ENCODE measurements at places on chromosomes 11 and 22.
A peak's percentile ranks its signal among the peaks of the same experiment; 100 is the strongest.

GRCh38 chr11:16806791-16807190, 68.3 kb downstream of the C11orf58 start:
- DNase-seq: no peak

DNA sequence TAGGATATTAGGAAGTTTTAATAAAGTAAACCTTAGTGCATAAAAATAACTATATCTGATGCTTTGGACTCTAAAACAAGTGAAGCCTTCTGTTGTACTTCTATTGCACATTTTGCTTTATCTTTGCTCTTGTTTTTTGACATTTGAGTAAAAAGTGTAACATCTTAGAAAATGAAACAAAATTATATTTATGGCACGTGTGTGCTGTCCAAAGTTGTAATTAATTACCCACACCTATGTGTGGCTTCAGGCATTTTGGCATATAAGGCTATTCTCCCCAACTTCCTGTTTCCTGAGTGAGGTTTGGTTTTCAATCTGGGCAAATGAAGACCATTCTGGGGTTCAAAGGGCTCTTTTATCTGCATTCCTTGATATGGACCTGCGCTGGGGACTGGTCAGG, at the start of gene OOSP1:
Gene OOSP1, plus strand, starts transcription at position 301 of the 400 bp plus-strand sequence. Its CDS starts 23 bp downstream, at position 324.
- DNase-seq: no peak

DNA sequence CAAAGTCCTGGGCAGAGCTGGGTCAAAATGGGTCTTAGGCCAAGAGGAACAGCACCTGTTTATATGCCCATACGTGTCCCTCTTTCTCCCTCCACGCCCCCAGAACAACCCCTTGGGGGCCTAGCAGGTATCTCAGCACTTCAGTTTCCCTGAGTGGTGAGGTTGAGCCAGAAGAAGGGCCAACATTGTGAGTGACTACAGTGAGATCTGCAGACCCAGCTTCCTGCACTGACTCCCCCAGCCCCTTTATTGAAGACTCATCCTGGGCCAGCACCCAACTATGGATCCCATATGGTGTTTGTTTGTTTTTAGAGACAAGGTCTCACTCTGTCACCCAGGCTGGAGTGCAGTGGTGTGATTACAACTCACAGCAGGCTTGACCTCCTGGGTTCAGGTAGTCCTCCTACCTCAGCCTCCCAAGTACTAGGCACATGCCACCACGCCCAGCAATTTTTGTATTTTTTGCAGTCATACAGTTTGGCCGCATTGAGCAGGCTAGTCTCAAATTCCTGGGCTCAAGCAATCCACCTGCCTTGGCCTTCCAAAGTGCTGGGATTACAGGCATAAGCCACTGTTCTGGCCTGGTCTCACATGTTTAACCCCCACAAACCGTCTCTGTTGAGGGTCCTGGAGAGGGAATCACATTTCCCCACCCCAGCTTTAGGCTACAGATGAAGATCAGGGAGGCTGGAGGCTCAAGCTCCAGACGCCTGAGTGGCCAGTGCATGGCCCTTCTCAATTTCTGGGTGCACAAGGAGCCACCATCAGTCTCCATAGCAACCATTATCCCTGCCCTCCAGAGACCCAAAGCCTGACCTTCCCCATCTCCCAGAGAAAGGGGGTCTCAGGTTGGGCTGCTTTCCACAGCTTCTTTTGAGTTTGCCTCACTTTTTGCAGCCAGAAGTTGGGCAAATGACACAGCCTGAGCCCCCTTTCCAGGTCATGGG, 1.7 kb upstream of the LARGE2 start:
- DNase-seq: peak; percentile 33

DNA sequence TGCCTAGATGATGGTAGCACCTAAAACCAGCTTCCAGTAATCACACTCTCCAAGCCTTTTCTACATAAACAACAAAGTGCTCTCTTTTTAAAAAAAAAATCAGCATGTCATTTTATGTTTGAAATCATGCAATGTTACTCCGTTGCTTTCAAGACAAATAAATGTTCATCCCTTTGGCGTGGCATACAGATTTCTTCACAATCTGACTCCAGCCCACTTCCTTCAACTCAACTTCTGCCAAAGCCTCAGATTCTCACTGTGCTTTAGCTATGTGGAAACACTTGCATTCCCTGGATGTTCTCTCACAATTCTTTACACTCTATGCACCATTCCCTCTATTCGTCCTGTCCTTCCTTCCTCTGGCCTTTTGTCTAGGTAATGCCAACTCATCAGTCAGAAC, 206.3 kb upstream of the BLID start:
- DNase-seq: no peak

DNA sequence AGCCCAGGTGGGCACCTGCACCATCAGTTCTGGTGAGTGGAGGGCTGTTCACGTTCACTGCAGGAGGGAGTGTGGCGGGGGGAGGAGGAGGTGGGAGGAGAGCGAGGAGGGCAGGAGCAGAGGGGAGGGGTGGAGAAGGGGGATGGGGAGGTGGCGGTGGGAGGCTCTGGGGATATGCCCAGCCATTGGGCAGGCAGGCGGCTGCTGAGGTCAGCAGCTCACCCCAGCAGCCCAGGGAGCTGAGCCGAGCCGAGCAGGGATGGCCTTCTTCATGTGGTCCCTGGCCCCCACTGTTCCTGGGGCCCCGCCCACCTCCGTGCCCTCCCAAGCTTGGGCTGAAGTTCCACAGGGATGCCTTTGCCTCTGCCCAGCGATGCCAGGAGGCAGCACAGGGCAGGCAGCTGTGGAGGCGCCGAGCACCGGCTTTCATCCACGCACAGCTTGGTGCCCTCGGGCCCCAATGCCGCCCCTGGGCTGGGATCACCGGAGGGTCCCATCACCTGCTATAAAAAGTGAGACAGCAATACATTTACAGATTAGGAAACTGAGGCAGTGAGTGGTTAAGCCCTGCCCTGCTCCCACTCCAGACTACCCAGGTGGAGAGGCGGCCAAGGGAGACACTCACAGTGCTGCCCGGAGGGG, 21.6 kb downstream of the RTN4R start:
- peak; percentile 65 for DNase-seq

DNA sequence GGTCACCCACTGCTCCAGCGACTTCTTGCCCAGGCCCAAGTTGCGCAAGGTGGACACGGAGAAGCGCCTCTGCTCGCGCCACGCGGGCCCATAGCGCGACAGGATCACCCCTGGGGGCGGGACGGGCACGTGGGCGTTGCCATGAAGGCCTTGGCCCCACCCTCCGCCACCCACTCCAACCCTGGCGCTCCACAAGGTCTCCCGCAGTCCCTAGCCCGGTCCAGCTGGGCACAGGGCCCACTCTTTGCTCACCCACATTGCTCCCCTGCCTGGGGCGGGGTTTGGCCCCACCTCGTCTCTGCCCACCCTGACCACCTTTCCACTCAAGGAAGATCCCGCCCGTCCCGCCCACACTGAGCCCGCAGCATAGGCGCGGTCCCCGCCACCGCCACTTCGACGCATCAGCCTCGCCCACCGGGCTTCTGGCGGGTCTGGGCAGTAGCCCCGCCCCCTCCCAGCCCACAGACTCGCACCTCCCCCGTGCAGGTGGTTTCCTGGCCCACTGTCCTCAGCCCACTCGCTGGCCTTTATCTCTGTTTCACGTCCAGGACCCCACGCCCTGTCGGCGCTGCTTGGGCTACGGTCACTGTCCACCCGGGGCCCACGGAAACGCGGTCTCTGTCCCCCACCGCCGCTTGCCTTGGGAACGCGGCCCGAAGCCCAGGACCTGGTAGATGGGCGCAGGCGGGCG, 12.3 kb upstream of the CYP2D6 start:
- DNase-seq: no peak

DNA sequence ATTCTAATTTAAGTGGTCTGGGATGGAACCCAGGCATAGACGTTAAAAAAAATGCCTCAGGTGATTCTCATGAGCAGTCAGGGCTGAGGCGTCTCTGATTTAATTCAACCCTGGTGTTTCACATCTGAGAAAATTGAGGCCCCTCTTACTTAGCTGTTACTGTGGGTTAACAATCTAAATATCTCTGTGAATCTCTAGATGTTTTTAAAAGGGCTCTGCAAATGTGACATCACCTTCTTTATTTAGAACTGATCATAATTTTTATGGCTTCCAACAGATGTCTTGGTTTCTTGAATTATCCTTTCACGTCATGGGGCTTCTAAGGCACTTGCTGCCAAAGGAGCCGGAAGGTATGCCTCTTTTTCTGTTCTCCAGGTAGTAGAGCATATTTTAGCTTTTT, 76.1 kb upstream of the LIN7C start:
- no peak for DNase-seq

DNA sequence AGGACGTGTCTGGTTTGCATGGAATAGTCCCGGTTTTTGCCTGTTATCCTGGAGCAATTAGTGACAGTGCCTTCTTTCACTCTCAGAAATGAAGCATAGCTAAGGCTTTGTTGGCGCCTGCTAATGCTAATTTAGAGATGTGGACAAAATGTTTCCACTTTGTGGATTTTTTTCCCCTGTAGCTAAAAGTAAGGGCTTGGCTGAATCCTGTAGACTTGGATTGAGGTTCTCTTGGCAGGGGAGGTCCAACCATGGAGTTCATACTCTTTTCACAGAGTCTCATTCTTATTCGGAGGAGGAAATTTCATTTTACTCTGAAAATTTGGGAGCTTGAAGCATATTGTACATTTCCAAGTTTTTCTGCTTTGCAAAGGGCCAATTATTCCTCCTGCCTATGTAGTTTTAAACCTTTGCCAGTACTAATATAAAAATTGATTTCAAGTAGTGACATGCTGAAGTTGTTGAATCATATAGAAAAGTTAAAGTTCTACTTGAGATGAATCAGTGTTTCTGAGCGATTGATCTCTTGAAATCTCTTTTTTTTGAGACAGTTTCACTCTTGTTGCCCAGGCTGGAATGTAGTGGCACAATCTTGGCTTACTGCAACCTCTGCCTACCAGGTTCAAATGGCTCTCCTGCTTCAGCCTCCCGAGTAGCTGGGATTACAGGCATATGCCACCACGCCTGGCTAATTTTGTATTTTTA, 20.0 kb downstream of the PPFIA1 start:
- no peak for DNase-seq

- peak; percentile 80 for DNase-seq
Observed at GRCh38 chr22:39234472-39234787, 10.4 kb downstream of the PDGFB start.

GRCh38 chr11:77450227-77450626, 23.7 kb downstream of the PAK1 start:
- DNase-seq: no peak

DNA sequence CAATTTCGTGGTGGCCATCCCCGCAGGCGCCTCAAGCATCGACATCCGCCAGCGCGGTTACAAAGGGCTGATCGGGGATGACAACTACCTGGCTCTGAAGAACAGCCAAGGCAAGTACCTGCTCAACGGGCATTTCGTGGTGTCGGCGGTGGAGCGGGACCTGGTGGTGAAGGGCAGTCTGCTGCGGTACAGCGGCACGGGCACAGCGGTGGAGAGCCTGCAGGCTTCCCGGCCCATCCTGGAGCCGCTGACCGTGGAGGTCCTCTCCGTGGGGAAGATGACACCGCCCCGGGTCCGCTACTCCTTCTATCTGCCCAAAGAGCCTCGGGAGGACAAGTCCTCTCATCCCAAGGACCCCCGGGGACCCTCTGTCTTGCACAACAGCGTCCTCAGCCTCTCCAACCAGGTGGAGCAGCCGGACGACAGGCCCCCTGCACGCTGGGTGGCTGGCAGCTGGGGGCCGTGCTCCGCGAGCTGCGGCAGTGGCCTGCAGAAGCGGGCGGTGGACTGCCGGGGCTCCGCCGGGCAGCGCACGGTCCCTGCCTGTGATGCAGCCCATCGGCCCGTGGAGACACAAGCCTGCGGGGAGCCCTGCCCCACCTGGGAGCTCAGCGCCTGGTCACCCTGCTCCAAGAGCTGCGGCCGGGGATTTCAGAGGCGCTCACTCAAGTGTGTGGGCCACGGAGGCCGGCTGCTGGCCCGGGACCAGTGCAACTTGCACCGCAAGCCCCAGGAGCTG, 24.8 kb downstream of the ADAMTS15 start:
- DNase-seq: no peak

DNA sequence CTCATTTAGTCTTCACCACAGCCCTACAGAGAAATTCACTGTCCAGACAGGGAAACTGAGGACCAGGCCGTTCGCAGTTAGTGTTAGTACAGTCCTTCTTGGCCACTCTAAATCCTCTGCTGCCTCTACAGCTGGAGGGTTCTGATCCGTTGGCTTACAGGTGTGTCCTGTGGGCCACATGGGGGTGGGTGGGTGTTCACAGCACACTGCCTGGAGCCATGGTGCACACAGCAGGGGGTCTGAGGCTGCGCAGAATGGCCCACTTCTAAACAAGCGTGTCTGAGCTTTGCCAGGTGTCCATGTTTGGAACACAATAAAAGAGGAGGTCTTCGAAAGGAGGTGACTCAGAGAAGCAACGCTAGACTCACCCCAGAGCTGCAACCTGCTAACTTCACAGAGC, 249.0 kb downstream of the ST3GAL4 start:
- no peak for DNase-seq

- DNase-seq: no peak
Observed at GRCh38 chr11:121439337-121439736, 12.8 kb upstream of the SORL1 start.

- DNase-seq: no peak
Observed at GRCh38 chr11:125935618-125936199, 10.1 kb upstream of the VSIG10L2 start.

DNA sequence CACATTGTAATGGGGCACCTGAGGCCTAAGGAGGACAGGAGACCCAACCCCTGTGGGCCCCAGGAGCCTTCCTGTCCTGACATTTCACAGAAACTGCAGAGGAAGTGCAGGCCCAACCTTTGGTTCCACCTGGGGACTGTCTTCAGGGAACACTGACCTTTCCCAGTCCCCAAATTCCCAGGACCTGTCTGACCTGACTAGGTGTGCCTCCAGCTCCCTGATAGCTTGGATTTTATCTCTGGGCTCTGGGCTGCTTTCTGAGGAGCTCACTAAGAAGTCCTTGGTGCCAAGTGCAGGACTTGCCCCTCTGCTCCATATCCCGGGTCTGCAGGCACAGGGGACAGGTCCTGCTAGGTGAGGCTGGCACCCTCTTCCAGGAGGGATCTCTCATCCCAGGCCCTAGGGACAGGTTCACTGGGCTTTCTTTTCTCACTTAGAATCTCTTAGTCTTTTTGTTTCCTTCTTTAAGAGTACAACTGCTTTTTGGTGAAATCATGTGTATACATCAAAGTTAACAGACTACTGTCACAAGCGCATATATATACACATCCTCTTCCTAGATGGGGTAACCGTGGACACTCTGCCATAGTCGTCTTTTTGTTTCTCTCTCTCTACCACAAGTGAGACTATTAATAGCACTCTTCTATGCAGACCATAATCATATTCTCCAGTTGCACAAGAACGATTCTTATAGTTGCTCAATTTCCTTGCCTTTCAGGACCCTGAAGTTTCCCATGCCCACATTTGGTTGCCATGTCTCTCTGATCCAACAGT, 72.0 kb upstream of the IGLL5 start:
- DNase-seq: no peak
